T-helper 2 cell treated with Interferon-gamma antibody and Interleukin-4, amounts not matched to agents 5 μg/mL and 100 μg/mL, for 36 hours (primary cell): ENCODE measurements at places on chromosomes 5 and 9.

- DNase-seq = no peak
Measured at GRCh38 chr5:96624596-96624995, 37.6 kb upstream of the CAST start.

DNA sequence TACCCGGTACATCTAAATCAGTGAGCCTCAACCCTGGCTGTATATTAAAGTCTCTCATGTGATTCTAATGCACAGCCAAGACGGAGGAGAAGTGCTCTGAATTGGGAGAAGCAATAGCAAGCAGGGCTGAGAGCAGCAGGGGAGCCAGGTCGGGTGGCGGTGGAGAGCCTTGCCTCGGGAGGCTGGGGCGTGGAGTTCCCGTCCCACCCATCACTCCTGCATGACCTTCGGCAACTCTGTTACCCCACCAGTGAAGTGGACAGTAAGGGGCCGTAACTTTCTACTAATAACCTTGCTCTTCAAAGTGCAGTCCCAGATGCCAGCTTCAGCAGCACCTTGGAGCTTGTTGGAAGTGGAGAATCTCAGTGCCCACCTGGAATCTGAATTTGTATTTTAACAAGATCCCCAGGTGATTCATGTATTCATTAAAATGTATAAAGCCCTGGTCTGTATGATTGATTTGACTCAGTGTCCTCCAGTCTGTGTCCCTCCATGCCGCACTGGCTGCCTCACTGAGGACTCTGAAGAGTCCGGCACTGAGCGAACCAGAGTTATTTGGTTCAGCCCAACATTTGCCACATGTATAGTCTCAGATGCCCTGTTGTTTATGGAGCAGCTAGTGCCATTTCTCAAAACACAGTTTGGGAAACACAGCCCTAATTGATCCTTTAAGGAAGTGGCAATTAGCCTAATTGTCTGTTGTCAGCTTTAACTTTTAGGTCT, 6.5 kb downstream of the ERGIC1 start:
- DNase-seq = no peak

DNA sequence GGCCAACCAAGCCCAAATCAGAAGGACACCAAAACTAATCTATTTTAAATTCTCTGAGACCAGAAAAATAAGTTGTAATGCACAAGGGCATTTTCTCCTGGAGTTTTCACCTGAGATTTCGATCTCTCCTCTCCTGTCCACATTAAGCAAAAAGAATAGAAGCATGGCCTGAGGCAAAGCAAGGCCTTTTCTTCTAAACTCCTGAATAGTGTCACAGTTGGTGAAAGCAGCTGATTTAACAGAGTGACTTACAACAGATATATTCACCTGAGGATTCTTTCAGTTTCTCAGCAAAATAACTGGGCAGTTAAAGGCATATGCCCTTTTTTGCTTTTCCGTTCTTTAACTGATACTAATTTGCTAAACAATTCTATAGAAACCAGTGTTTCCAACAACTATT, 547.7 kb downstream of the EFNA5 start:
- DNase-seq = no peak

- no peak for DNase-seq
Measured at GRCh38 chr5:82418608-82418950, 140.4 kb upstream of the RPS23 start.

GRCh38 chr5:102511666-102512065, 12.9 kb upstream of the SLCO6A1 start:
- DNase-seq = no peak

GRCh38 chr9:72006501-72006900, 53.9 kb downstream of the C9orf57 start:
- DNase-seq = no peak

GRCh38 chr5:143826951-143827444, 15.0 kb downstream of the HMHB1 start:
- peak; percentile 70 for DNase-seq

GRCh38 chr9:27626244-27627187, 53.2 kb upstream of the C9orf72 start:
- DNase-seq = no peak

GRCh38 chr5:114174837-114175236, 187.0 kb upstream of the KCNN2 start:
- DNase-seq = no peak

GRCh38 chr9:123922431-123922830, 7.5 kb downstream of the DENND1A start:
- no peak for DNase-seq

- DNase-seq = no peak
Measured at GRCh38 chr5:77957-78804, 13.8 kb upstream of the PLEKHG4B start.

- DNase-seq = no peak
Measured at GRCh38 chr9:69391946-69392345, 66.9 kb downstream of the ENTREP1 start.

DNA sequence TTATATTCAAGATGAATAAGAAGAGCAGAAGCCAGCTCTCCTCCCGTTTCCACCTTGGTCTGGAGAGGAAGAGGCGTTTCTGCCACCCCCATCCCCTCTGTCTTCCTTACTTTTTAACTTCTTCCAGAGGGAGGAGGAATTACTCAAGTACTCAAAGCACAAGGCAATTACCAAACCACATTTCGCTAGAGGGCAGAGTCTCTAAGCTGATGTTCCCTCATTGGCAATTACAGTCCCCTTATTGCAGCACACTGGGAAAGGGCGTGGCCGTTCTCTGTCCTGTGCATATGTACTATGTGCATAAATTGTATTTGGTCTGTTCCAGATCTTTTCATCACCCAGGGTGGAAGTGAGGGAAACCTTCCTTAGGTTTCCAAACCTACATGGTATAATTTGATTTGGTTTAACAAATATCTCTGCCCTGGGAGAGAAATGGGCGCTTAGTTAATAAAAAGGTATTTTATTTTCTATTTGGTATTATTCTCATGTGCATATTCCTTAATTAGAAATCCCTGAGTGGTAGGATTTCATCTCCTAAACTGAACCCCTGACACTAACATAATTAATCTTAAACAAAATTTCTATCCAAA, 29.8 kb upstream of the ALDOB start:
- no peak for DNase-seq

GRCh38 chr5:139232147-139232724, 34.1 kb upstream of the SIL1 start:
- DNase-seq = no peak

DNA sequence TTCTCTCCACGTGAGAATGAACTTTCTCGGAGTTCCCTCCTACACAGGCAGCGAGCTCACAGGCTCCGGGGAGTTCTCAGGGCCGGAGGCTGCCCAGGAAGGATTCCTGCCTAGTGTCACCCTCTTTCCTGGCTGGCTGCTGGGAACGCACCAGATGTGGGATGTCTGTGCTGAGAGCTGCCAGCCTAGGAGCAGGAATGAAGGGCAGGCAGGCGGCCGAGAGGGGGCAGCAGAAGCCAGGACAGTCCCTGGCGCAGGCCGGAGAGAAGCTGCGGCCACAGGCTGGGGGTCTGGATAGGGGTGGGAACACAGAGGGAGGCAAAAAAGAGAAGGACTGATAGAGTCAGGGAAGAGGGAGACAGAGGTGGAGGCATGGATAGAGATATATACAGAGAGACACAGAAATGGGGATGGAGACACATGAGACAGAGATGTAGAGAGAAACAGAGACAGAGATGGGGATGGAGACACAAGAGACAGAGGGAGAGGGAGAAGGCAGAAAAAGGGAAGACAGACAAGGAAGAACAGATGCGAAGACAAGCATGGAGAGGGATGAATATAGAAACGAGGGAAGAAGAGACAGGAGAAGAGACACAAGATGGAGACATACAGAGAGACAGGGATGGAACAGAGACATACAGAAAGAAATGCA, 25.3 kb upstream of the ENHO start:
- no peak for DNase-seq
